ENCODE measurements at places on chromosomes 7 and 10.

DNA sequence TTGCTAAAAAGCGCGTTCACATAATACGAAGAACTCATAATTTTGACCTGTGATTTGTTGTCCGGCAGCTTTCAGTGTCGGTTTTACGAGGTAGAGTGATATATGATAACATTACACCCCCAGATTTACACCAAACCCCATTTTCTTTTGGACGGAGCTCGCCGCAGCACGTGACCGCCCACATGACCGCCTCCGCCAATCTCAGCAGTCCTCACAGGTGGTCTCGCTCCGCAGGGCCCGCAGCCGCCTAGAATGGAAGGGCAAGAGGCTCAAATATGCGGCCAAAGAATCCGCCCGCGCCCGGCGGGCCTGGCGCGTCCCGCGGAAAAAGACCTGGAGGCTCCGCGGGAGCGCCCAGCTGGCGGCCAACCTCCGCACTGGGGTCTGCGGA lies at the start of gene HOXA7:
Gene HOXA7 (minus strand): TSS at position 168 of the 391 bp plus-strand sequence. CDS start 130 bp downstream, at position 38.
- no peak for DNase-seq

DNA sequence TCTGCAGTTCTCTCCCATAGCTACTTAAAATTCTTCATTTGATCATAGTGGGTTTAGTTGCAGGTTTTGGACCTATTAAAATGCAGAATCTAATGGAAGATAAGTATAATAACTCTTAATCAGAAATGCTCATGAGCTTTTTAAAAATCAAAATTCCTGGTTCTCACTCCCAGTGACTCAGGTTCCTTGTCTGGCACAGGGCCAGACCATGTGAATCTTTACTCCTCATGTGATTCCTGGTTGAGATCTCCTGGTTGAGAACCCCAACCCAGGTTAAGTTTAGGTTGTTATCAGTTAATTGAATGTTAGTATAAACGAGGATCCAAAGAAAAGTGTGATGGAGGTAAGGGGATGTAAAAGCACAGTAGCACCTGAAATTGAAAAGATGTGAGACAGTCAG lies 17.5 kb upstream of the TRUB1 start:
- no peak for DNase-seq

GRCh38 chr10:101140950-101141615 lies 10.0 kb downstream of the TLX1 start:
- DNase-seq: no peak

DNA sequence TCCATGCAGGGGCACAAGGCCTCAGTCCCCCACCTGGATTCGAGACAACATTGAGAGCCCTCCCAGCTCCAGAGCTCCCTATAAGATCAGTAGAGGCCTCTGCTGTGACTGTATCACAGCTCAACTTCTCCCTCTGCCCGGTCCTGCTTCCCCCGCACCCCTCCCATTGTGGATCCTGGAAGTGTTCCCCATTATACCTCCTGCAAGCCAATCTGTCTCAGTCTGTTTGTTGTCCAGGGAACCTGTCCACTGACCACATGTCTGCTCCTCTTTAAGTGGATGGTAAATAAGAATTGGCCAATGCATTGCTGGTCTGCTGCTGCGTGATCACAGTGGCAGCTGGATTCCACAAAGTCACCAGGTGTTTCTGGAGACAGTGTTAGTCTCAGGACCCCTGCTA lies 259.7 kb upstream of the HABP2 start:
- no peak for DNase-seq

GRCh38 chr7:44227911-44228310 lies 27.1 kb downstream of the YKT6 start:
- no peak for DNase-seq

- no peak for DNase-seq
Observed at GRCh38 chr7:150784120-150784736, 15.9 kb downstream of the TMEM176B start.

DNA sequence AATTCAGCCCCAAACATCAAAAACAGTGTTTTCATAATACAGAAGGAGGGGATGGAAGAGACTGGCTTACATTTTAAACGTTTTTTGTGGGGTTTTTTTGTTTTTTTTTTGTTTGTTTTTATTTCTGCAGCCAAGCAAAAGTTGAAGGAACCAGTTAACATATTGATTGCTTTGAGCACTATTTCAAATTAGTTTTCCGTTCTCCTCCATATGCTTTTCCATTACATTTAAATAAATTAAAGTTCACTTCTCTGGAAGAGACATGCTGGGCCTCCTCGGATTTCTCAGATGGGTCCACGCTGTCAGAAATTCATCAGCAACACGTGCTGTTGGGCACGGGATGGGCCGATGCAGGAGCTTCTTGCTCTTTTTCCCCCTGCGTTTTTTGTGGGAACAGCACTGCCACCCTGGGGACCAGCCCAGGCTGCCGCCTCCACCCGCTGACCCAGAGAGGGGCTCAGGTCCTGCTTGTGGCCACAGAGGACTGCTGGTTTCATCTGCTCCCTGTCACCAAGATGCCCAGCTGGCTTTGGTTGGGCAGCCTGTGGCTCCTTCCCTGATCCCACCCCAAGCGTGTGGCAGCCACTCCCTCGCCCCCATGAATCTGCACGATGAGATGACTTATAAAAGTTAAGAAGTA lies 67.7 kb upstream of the CHST15 start:
- no peak for DNase-seq

- DNase-seq: no peak
Observed at GRCh38 chr7:112942981-112943380, 143.6 kb downstream of the GPR85 start.

GRCh38 chr7:45106-46090 lies 147.0 kb upstream of the FAM20C start:
- no peak for DNase-seq
